ENCODE measurements at places on chromosomes 1 and 21.

- DNase-seq = no peak
Measured at GRCh38 chr1:8739377-8739776, 78.1 kb downstream of the RERE start.

- DNase-seq = no peak
Measured at GRCh38 chr1:231734417-231734816, 107.8 kb downstream of the DISC1 start.

GRCh38 chr1:211648980-211649934 lies 26.2 kb downstream of the NEK2 start:
- DNase-seq = no peak

- DNase-seq = no peak
Measured at GRCh38 chr1:224253721-224254120, 70.7 kb downstream of the DEGS1 start.

DNA sequence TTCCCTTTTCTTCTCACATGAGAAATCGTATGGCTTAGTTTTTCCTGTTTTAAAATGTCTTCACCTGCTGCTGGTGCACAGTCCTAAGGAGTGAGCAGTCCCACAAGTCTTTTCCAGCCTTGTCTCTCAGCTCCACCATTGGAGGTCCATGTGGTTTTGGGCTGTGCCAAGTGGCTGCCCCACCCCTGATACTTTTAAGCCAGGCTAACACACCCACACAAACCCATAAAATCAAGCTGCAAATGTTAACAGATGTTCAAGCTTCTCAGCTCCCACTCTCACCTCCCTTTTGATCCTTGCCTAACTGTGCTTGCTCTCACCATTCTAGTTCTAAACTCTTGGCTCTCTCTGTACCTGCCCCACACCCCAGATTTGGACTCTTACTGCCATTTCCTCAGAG lies 74.5 kb upstream of the COL24A1 start:
- no peak for DNase-seq

DNA sequence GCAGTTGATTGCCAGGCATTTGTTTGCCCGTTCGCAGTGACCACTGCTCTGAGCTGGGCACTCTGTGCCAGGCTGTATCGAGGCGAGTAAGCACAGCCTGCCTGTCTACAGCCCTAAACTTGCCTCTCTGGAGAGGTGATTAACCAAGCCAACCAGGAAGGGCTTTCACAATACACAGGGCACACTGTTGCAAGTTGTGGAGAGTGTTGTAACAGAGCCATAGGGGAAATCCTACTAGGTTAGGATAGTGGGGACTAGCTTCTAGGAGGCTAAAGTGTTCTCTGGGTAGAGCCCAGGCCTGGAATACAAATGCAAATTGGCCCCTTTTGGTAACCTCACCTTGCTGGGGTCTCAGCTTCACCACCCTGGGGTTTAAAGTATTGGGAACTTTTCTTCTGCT lies 23.8 kb downstream of the PRDM2 start:
- DNase-seq = no peak

- no peak for DNase-seq
Measured at GRCh38 chr1:156118177-156118868, 3.8 kb downstream of the LMNA start.

DNA sequence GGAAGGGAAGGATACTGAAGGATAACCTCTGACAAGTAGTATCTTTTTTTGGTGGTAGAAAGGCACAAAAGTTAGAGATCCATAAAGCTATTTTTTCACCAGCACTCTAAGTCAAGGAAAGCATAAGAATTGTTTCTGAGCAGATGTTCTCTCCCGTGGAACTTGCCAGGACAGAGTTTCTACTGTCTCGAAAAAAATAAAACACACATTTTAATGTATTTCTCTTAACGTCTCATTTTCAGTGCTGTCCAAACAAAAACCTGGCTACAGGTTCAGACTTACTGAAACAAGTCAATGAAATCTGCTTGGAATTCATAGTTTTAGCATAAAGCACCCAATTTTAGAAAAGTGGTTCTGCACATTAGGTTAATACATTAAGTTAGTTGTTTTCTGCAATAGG lies 338.3 kb downstream of the LTN1 start:
- no peak for DNase-seq

DNA sequence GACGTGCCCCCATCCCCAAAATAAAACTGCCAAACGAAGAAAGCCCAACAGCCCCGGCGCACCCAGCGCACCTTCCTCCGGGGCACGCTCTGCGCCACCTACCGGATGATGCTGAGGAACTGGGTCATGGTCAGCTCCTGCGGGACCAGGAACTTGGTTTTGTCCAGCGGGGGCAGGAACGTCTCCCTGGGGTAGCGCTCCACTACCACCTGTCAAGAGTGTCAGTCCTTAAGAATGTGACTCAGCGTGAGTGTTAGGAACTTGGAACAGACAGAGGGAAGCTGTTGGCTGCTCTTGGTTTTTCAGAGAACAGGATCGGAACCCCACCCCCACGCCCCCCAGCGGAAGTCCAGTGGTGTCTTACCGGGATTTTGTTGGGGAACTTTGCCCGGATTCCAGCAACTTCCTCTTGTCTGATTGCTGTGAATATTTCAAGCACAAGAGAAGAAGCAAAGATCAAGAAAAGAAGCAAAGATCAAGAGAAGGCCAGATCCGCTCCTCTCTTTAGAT lies 431 bp downstream of the MAP1LC3C start:
- peak; percentile 19 for DNase-seq

GRCh38 chr1:37123276-37124115 lies 89.2 kb upstream of the GRIK3 start:
- no peak for DNase-seq

GRCh38 chr1:232551386-232551785 lies 78.5 kb downstream of the SIPA1L2 start:
- DNase-seq = no peak

GRCh38 chr1:160800142-160800541 lies 4.2 kb downstream of the LY9 start:
- no peak for DNase-seq

DNA sequence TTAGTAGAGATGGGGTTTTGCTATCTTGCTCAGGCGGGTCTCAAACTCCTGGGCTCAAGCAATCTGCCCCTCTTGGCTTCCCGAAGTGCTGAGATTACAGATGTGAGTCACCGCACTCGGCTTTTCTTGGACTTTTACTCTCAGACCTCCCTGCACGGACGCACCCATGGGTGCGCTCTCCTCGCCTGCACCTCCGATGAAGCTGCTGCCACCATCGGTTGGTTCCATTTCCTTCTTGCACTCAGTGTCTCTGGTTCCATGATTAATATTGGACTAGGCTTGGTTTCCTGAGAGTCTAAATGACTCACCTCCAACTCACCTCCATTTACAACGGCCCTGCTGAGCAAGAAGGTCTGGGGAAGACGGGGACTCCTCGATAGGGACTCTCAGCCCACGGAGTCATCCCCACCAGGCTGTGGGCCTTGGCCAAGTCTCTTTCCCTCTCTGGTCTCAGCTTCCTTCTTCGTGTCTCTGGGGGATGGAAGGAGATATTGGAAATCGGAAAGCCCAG lies 6.7 kb upstream of the TNFRSF8 start:
- no peak for DNase-seq

DNA sequence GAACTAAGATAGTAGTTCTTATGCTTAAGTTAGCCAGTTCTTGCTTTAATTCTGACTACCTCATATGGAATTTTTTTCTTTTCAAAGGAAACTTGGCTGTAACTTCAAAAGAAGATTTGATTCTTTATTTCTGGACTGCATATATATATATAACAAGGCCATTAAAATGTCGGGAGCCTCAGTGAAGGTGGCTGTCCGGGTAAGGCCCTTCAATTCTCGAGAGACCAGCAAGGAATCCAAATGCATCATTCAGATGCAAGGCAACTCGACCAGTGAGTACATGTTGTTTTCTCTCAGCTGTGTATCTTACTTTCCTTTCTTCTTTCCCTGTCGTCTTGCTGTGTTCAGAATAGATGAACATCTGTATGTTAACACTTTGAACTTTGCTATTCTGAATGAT lies 21.8 kb downstream of the KIF1B start:
- no peak for DNase-seq

GRCh38 chr1:159436469-159436868 lies 3.1 kb upstream of the OR10J1 start:
- DNase-seq = no peak

DNA sequence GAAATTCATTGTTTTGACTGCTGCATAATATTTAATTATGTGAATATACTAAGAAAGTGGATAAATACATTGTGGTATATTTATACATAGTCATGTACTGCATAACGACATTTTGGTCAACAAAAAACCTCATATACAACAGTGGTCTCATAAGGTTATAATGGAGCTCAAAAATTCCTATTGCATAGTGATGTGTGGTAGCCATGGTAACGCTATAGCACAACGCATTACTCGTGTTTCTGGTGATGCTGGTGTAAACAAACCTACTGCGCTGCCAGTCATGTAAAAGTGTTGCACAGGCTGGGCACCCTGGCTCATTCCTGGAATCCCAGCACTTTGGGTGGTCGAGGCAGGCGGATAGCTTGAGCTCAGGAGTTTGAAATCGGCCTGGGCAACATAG lies 52.6 kb upstream of the NHLH2 start:
- no peak for DNase-seq

DNA sequence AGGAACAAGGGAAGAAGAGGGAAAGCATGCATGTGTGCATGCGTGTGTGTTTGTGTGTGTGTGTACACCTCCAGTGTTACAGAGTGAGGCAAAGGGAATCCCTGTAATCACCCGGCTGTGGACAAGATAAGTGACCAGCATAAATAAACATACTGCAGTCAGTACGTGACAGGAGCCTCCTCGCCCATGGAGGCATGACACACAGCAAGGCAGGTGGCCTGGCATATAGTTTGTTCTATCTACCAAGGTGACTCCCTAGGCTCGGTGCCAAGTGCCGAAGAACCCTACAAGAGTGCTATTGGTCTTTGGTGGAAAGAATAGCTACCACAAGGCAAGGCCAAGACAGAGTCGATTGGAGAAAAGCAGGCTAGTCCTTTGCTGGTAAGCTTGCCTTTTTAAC lies 31.7 kb upstream of the HEATR1 start:
- no peak for DNase-seq

GRCh38 chr1:235244974-235245592 lies 82.9 kb downstream of the ARID4B start:
- no peak for DNase-seq

DNA sequence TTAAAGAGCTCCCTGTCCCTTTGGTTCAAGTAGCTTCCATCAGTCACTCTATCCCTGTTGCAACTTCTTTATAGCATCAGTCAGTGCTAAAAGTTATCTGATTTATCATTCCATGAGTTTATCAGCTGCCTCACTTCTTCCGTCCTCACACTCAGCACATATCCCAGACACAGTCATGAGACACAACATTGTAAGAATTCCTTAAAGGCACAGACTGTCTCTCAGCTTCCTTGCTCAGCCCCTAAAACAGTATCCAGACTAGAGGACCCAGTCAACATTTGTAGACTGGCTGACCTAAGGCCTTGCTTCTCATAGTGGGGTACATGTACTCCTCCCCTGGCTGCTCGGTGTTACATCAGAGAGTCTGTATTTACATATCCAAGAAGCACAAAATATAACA lies 164.9 kb upstream of the ADGRL2 start:
- DNase-seq = no peak

- no peak for DNase-seq
Measured at GRCh38 chr21:29074007-29074376, 544 bp upstream of the CCT8 start.

- DNase-seq = no peak
Measured at GRCh38 chr1:39317111-39317510, 112.6 kb downstream of the MACF1 start.

DNA sequence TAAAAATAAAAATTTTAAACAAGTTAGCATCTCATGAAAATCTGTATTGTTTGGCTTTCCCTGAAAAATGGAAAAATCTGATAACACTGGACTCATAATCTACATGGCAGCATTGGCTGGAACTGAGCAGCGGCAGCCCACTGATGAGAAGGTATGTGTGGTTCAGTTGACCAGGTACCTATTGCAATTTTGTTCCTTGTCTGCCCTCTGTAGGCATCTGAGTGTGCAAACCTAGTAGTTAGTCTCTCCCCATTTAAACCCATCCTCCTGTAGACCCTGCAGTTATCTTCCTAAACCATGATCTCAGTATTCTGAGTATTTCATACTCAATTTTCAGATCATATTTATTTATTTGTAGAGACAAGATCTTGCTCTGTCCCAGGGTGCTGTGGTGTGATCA lies 59.4 kb upstream of the SERBP1 start:
- DNase-seq = no peak

- DNase-seq = no peak
Measured at GRCh38 chr1:192418552-192419285, 101.9 kb downstream of the RGS21 start.

- no peak for DNase-seq
Measured at GRCh38 chr1:64676386-64676785, 68.5 kb upstream of the RAVER2 start.

DNA sequence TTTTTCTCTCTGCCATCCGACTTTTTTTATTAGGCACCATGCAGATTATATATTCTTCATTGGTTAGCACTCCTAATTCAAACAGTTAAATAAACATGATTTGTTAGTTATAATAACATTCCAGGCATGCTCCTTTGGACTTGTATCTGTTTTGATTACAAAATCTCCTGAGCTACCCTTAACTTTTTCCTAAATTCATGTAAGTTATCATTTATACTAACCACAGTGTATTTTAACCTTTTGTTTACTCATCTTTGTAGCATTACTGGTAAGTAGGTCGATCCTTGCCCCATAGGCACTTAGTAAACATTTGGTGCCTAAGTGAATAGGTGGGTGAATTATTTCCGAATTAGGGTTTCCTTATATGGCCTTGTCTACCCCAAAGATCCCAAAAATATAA lies 43.8 kb downstream of the MIER1 start:
- no peak for DNase-seq

- no peak for DNase-seq
Measured at GRCh38 chr21:44384968-44385367, 31.5 kb downstream of the TRPM2 start.
